Stimulated activated CD4-positive, alpha-beta T cell treated with anti-CD3 and anti-CD28 coated beads, TNF-alpha, amount 100 ng/mL, for 24 hours (primary cell): ENCODE measurements at places on chromosomes 13 and 19.

- DNase-seq: no peak
These were observed 184.1 kb downstream of the RGCC start for GRCh38 chr13:41641429-41641828.

DNA sequence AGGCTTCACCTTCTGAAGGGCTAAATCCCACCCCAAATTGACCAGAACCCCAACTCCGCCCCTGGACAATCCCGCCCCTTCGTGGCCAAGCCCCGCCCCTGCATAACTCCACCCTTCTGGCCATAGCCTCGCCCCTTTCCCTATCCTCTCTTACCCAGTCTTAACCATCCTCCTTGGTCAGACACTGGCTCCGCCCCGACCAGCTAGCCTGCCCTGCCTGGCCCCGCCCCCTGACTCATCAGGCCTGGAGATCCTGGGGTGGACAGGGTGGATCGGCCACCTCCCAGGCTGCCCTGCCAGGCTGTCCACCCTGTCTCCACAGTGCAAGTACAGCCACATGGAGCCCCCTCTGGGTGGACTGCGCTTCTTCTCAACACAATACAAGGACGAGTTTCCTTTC, 8.0 kb upstream of the ZNF358 start:
- no peak for DNase-seq

DNA sequence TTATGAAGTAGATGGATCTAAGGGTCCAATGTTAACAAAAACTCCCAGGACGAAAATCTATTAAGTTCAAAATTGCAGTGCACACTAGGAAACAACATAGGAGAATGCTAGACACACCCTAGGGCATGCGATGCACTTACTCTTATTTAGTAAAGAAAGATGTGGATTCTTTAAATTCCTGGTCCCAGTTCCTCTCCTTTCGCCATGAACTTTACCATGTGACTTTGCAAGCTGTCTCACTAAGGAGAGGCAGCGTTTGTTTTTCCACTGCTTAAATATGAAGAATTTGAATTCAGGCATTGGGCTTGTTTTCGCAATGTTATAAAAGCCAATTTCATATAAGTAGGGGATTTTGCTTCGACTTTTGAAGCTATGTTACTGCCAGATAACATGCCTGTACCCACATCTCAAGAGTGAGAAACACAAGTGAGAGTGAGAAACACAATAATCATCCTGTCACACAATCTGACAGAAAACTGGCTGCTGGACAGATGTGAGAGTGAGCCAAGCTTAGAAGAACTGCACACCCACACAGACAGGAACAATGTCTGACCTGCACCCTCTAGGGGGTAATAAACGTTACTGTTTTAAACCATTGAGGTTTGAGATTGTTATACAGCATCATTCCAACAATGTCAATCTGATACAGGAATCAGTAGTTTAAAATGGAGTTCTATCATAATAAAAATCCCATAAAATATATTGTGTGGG, 1308.4 kb downstream of the SLITRK5 start:
- DNase-seq: no peak

DNA sequence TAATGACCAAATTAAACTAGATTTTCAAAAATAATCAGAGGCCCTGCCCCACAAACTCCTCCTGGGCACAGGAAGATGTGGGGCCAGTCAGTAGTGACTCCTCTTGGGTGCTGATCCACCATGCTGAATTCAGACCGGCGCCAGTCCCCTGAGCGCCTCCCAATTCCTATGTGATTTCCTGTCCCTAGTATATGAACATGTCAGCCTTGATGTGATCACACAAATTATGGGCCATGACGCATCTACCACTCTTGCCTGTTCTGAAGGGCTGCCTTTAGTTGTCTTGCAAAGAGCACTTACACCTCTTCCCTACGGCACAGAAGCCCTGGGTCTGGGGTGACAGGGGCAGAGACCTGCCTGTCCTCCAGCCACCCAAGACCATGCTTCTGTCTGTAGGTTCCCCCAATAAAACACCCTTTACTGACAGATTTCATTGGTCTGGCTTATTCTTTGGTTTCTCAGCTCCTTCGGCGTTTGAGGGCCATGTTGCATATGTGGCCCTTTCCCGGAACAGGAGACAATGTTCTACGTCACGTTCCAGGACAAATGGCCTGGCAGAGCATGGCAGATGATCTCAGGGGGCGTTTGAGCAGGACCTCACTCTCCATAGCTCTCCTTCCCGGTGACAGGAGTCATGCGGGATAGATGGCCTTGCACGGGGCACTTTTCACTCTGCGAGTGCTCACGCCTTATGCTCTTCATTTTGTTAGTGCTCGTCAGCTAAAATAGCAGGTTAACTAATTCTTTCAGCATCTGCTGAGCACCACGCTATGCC, 5.6 kb upstream of the ATP11A start:
- DNase-seq: no peak

DNA sequence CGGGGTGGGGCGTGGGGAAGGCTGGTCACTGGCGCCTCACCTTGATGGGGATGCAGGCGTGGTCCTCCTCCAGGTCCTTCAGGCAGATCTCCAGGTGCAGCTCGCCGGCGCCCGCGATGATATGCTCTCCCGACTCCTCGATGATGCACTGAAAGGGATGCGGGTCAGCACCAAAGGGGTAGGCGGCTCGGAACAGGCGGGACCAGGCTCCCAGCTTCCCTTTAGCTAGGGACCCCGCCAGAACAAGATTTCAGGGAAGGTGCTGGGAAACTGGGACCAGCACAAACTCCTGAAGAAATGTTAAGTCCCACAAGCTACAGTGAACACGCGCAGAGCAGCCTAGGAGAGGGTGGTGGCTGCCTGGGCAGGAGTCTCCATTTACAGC, 6.0 kb downstream of the EEF2 start:
- no peak for DNase-seq

DNA sequence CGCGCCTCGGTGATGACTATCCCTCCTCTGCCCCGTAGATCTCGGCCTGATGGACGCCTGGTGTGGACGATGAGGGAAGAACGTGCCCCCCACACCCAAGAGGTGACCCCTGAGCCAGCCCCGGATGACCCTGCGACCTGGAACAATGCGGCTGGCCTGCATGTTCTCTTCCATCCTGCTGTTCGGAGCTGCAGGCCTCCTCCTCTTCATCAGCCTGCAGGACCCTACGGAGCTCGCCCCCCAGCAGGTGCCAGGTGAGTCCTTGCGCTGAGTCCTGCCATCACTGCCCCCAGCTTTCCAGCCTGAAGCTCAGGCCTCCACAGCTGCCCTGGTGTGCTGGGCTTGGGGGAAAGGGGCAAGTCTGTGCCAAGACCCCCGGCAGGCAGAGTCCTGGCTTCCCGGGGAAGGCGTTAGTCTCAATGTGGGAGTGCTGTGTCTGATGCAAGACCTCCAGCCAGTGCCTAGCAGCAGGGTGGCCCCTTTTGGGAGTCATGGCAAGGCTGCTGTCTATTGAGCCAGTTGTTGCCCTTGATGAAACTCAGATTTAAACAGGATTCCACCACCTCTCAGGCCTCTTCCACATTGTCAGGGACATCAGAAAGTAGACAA, 67.5 kb downstream of the CHST8 start:
- no peak for DNase-seq

DNA sequence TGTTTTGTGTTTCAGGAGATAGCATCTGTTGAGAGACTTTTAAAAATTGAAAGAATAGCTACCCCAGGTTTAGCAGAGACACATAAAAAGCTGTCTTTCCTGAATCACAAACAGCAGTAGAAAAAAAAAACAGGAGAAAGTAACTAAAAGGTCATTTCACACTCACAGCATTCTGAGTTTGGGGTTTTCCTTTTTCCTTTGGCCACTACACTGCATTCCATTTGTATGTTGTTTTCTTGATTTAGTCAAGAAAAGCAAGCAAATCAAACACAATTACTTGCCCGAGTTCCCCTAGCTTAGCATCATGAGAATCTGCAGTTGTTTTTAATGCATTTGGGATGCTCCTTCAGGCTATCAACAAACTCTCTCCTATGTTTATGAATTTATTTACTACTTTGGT, 161.0 kb downstream of the KCTD12 start:
- DNase-seq: no peak

GRCh38 chr13:32417995-32418394, 9.9 kb downstream of the N4BP2L1 start:
- no peak for DNase-seq

- DNase-seq: no peak
These were observed 533.0 kb downstream of the MYO16 start for GRCh38 chr13:109162248-109163036.

- no peak for DNase-seq
These were observed 153.0 kb upstream of the TMTC4 start for GRCh38 chr13:100827489-100828176.

- no peak for DNase-seq
These were observed 58.3 kb downstream of the RGCC start for GRCh38 chr13:41515491-41516139.

DNA sequence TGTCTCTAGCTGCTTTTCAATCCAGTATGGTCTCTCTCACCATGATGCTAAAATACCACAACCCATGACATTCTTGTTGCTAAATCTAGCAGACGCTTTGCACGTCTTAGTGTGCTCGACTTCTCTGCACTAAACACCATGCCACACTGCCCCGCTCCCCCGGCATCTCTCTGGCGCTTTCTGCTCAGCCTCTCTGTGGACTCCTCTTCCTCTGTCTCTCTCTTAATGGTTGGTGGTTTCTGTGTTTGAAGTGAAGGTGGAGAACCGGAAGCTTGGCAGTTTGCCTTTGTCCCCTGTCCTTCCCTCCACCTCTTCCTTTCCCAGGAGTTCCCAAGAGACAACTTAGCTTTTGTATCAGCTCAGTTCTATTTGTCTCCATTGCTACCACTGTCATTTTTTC, 8.8 kb downstream of the ERCC5 start:
- DNase-seq: no peak

- DNase-seq: no peak
These were observed 8.9 kb downstream of the DYRK1B start for GRCh38 chr19:39825093-39825463.

GRCh38 chr19:3701200-3701599, 932 bp upstream of the PIP5K1C start:
- DNase-seq: no peak

- no peak for DNase-seq
These were observed 1.7 kb downstream of the ZMYM5 start for GRCh38 chr13:19861762-19862161.

DNA sequence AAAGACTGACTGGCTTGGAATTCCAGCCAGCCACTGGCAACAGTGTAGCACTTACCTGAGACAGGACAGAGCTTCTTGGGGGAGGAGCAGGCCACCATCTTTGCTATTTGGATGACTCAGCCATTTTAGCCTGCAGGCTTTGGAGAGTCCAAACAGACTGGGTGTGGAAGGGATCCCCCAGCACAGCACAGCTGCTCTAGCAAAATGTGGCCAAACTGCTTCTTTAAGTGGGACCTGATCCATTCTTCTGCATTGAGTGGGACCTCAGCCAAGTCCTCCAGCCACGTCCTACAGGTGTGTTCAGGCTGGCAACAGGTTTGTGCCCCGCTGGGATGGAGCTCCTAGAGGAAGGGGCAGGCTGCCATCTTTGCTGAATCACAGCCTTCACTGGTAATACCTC, 80.0 kb downstream of the NDFIP2 start:
- no peak for DNase-seq

GRCh38 chr13:96214824-96215445, 125.0 kb downstream of the HS6ST3 start:
- DNase-seq: no peak

DNA sequence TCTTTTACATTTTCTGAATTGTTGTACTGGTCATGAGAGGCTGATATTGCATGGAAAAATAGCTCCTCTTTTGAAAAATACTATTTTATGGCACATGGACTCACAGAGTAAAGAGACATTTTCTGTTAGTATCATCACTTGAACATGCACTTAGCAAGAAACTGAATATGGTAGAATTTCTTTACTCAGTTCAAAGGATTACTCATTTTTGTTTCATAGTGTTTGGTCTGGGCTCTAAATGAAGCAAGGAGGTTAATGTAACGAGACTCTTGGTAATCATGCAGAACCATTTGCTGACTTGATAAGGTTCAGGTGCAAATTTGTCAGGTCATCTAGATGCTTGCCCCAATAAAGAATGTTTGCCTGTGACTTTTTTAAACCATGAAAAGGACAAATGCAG, 63.2 kb downstream of the GPC6 start:
- no peak for DNase-seq

DNA sequence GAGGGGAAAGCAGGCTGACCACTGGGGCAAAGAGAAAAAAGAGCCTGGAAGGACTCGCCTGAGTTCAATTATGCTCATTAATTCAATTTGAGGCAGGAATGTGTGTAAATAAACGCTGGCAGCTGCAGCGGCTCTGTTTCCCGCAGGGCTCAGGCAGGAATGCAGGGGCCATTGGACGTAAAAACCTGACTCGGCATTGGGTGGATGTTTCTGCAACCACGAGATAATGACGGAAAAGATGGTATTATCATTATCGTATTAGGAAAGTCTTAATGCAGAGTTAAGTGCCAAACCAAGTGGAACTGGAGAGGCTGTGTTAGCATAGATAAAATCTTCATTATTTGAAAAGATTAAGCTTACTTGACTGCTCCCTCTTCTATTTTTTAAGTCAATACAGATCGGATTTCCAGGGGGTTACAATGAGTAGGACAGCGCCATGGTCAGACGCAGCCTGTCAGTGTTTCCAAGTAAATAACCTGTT, 169.8 kb downstream of the SHISA2 start:
- no peak for DNase-seq

- DNase-seq: no peak
These were observed 991.7 kb downstream of the DIAPH3 start for GRCh38 chr13:59172076-59172475.

DNA sequence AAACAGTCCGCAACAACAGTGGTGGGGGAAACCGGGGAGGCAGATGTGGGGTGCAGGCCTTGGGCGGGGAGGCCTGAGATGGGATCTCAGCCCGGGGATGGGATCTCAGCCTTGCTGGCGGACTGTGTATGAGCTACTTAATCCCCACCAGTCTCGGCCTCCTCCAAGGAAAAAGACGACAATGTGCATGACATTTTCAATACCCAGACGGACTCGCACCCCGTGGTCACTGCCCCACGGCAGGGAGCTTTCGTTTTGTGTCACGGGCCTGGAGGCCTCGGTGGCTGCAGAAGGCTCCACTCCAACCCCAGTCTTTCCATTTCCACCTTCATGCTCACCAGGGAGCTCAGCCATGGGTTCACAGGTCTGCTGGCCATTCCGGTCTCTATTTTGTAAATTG, 25.5 kb downstream of the GRTP1 start:
- no peak for DNase-seq

DNA sequence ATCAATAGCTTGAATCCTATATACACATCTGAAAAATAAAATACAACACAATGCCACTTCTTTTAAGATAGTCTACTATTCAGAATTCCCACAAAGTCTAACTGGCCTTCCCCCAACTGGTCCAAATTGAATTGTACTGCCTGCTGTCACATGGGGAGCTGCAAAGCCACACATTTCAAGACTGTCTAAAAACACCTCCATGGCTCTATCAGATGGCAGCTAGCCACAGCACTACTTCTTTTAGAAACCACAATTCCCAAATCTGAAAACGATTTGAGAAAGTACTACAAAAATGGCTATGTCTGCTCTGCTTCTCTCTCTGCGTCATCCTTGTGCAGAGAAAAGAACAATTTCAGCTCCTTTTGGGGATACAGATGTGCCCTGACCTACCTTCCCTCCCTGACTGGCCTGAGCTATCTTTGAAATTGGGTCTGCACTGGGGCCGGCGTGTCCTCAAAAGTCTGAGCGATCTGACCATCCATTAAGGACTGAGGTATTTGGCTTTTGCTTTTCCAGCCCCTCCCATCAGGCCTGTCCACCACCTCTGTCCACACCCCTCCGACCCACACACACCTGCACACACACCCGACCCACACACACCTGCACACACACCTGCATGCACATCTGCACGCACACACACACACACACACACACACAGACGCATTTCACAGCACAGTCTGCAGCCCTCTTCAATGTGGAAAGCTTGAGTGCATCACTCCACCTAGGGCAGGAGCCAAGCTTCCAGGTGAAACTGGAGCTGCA, 68.6 kb upstream of the IPO5 start:
- DNase-seq: no peak

GRCh38 chr13:37869506-37869755, 141 bp downstream of the TRPC4 start:
- no peak for DNase-seq
